ENCODE measurements at places on chromosomes 7 and 10.

GRCh38 chr10:110181451-110181850 lies 26.0 kb upstream of the MXI1 start:
- no peak for DNase-seq

GRCh38 chr7:113880559-113880958 lies 38.2 kb downstream of the PPP1R3A start:
- no peak for DNase-seq

DNA sequence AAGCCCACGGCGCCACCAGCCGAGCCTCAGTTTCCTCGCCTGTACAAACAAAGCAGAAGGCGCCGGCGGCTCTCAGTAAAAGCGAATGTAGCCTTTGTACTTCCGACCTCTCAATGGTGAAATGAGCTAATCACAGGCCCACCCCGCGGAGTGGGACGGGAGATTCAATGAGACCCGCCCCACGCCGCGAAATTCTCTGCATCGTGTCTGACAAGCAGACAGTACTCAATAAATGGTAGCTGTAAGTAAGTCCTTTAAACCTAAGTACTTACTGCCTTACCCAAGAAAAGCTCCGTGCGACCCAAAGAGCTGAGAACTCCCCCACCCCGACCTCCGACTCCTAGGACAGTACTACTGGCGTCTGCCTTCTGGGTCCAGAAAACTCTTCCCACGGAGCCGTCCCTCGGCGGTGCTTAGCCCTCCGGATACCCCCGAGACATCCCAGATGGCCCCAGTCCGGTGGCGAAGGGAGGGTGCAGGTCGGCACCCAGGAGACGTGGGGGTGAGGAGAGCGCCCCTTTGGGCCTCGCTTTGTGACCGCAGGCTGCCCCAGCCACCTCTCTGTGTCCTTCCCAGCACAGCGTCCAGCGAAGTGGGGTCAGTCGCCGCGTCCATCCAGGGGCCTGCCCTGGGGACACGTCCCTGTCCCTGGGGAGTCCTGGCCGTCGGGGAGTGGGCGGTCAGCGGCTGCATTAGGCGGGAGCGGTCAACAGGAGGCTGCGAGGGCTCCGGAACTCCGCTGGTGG lies 972 bp upstream of the CXCL12 start:
- no peak for DNase-seq

DNA sequence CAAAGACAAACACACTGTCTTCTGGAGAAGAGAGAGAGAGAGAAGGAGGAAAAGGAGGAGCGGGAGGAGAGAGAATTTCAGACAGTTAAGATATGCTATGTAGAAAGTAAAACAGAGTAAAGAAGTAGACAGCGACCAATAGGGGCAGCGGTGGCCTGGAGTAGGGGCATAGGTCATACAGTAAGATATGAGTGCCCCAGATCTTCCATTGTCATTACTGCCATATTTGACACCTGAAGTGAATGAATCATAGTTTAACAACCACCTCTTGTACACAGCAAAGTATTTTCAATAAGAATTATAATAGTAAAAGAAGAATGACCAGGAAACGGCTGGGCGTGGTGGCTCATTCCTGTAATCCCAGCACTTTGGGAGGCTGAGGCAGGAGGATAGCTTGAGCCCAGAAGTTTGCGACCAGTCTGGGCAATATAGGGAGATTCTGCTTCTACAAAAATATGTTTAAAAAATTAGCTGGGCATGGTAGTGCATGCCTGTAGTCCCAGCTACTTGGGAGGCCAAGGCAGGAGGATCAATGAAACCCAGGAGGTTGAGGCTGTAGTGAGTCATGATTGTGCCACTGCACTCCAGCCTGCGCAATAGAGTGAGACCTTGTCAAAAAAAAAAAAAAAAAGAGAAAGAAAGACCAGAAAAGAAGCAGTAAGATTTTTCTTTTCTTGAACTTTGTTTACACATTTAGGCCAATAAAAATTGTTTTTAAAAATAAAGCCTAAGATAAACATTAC lies 77.0 kb upstream of the GPR158 start:
- DNase-seq = no peak

- no peak for DNase-seq
Measured at GRCh38 chr7:148791546-148791945, 92.5 kb downstream of the EZH2 start.

DNA sequence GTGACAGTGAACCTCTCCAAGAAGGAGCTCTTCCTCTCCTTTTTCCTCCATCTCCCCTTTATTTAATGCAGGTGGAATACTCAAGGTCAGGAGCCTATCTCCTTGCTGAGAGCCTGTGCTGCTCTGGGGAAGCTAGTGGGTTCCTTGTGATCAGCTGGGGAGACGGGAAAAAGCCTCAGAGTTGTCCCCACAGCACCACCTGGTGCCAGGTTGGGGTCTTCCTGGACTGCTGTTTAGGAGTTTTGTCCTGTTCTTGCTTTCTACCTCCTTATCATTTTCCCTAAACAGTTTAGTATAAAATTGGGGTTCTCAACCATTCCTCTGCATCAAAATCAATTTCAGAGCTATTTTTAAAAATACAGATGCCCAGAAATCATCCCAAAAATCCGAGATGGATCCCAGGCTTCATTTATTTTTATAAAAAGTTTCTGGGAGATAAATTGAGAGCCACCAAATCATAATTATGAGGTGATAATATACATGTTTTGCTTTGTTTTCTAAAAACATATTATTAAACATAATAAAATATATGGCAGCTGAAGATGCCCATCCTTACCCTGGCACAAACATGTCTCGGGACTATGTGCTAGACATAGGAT lies 44.3 kb downstream of the MACC1 start:
- DNase-seq = no peak

DNA sequence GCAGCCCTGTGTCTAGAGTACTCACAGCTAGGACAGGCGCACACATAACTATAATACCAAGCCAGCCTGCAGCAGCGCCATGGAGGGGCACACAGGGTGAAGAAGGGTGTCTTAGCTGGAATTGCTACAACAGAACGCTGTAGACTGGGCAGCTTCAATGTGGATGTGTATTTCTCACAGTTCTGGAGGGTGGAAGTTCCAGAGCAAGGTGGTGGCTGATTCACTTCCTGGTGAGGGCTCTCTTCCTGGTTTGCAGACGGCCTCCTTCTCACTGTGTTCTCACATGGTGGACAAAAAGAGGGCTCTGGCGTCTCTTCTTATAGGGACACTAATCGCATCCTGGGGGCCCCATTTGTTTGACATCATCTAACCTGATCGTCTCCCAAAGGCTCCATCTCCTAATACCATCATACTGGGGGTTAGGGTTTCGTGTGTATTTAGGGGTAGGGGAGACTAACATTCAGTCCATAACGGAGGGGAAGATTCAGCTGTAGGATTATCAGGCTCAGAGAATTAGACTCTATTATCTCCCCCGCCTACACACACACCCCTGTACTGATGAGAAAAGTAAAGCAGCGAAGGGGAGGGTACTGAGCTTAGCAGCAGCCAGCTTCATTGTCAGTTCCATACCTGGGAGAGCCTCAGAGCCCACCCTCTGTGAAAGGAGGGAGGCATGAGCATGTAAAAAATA lies 289.1 kb downstream of the CCDC3 start:
- DNase-seq = no peak

- no peak for DNase-seq
Measured at GRCh38 chr7:141073641-141074161, at the start of gene TMEM178B. Gene TMEM178B, plus strand, starts transcription at chr7:141074064.

- no peak for DNase-seq
Measured at GRCh38 chr10:101935431-101935830, 91.8 kb upstream of the KCNIP2 start.

DNA sequence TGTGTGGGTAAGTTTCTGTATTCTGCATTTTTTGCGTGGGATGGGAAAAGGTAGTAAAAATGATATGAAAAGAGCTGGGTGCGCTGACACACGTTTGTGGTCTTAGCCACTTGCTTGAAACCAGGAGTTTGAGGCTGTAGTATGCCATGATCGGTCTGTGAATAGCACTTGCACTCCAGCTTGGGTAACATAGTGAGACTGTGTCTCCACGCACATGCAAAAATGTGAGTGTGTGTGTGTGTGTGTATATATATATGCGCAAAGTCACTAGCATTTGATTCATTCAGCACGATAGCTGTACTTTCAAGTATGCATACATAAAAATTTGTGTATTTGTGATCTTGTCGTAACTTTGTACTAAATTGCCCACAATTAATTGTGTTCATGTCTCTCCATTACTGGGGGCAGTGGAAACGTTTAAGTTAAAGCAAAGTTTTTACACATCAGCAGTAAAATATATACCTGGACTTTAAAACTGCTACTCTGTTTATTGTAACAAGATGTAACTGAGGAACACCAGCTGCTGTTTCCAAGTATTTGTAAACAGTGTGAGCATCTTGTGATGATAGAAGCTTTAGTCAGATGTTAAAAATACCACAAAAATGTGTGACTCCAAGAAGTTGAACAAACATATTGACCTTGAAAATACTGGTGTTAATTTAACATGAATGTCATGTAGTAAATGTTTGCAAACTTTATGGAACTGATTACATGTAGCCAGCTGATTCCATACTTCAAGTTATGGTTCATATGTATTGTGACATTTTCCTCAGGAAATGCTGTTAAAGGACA lies 1.6 kb downstream of the ZRANB1 start:
- DNase-seq = no peak
